NCI-H1105 (cell line): ENCODE measurements at places on chromosomes 7 and 10.
A peak's percentile ranks its signal among the peaks of the same experiment; 100 is the strongest.

DNA sequence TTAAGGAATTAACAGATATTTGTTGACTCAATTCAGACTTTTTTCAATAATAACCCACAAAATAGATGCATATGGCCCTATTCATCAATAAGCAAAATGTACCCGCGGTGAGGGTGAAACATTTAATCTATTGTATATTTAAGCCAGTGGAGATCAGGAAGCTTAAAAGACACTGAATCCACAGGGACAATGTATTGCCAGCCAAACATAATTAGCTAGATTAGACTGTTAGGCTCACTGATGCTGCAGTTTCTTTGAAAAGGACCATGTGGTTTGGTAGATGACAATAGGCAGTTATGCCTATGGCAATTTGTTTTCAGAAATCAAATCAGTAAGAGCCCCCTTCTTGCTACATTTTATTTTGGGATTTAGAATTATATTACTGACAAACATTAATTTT, 87.3 kb upstream of the PLXDC2 start:
- DNase-seq = no peak

GRCh38 chr7:484356-485101, 35.1 kb downstream of the PDGFA start:
- DNase-seq = no peak

DNA sequence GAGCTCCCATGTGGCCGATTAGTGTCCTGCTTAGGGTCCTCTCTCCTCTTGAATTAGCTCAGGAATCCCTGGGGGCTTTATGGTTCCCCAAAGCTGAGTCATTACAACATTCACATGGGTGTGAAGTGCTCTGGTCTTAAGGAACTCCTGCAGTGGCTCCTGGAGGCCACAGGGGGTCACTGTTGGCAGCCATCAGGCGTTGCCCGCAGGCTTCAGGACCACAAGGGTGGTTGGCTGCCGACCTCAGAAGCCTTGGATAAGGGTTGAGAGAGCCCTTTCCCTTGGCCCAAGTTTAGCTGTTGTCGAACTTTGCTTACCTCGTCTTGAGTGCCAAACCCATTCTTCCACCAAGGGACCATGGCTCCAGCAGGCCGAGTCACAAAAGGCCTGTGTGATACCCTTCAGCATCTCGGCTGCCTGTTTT, 61.7 kb downstream of the SH2D4B start:
- DNase-seq = no peak

GRCh38 chr7:3289996-3290395, 11.1 kb upstream of the SDK1 start:
- DNase-seq = no peak

GRCh38 chr10:29736366-29737073, 101.7 kb upstream of the SVIL start:
- DNase-seq = peak; percentile 12

GRCh38 chr7:117385363-117386109, 41.8 kb downstream of the ASZ1 start:
- DNase-seq = no peak

- DNase-seq = no peak
These were observed 123.3 kb downstream of the SLIT1 start for GRCh38 chr10:97062456-97062855.

DNA sequence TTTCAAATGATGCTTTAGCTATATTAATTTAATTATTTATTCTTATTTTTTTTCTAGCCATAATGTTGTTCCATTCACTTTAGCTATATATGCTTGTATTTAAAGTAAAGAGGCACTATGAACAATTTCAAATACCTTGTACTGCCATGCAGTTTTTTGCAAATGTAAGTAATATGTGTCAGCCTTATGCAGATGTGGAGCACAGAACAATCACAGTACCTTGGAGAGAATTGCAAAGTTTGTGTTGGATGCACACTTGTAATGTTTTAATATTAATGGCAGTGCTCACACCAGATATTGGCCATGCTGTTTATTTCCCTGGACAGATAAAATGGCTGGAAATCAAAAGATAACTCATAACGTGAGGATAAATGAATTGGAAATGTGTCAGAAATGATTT, 663.5 kb upstream of the SEMA3D start:
- DNase-seq = no peak

DNA sequence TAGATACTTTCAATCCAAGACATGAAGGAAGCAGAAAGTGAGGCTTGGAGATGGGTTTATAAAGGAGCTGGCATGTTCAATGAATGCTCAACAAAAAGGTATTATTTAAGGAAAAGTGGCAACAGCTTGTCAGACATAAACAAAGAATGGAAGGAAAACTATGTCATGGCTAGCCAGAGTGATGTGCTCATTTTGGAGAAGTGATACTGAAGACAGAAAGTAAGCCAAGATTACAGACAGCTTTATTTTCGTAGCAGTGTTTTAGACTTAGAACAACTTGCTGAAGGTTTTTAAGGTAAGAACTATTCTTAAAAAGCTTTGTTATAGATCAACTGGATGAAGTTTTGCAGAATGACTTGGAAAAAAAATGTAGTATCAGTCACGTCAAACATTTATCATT, 160.5 kb upstream of the FERD3L start:
- no peak for DNase-seq

DNA sequence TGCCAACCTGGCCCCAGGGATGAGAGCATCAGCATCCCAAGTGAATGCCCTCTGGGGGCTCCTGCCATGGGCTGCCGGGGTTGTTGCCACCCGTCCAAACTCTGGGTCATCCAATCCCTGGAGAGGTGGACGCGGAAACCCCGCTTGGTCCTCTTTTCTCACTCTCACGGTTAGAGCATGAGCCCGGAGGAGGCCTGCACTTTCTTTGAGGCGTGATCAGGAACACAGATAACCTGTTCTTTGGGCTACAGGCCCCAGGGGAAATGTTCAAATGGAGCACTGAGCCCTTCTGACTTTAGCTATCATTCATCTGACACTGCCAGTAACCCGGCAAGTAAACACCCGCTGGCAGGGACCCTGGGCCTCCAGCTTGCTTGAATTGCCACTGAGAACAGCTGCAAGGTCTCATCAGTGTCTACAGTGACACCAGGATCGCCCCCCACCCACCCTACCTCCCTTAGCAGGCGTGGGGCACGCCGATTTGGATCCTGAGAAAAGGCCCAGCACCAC, 29.4 kb upstream of the SLF2 start:
- DNase-seq = no peak

- DNase-seq = peak; percentile 73
These were observed at the start of gene FGFR2 for GRCh38 chr10:121598263-121599249. TSS of gene FGFR2 (minus strand) at chr10:121598444. CDS start at chr10:121593817, 4,627 bp downstream.

DNA sequence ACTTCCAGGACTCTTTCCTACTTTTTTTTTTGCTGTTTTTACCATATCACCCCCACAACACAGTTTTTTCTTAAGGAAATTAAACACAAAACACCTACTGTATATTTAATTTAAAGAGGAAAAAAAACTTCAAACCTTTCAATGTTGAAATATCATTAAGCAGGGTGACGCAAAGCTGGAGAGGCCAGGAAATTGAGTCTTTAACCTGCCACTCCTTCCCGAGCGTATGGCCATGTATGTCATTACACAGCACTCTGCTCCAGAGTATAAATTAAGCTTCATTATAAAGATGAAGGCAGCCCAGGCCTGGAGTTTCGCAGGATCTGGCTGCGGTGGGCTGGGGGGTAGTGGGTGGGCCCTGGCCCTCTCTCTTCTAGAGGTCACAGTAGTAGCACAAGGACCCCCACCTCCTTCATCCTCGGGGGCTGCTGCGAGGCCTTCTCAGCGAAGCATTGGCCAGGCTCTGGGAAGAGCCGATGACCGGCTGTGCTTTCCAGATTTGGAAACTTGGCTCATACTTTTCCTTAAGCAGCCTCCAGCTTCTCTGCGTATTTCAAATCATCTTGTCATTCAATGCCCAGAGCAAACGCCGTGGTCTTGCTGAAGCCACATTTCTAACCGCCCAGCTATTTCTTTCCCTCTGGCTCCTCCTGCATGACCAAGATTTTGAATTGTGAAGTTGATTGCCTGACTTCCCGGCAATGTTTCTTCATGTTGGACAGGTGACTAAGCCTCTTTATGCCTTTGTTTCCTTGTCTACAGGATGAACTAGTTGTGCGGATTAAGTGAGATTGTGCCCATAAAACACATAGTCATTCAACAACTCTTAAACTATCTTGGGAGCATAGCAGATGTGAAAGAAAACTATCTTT, 765.1 kb downstream of the SUGCT start:
- no peak for DNase-seq

- DNase-seq = no peak
These were observed 184.9 kb upstream of the WDR11 start for GRCh38 chr10:120666308-120666707.

DNA sequence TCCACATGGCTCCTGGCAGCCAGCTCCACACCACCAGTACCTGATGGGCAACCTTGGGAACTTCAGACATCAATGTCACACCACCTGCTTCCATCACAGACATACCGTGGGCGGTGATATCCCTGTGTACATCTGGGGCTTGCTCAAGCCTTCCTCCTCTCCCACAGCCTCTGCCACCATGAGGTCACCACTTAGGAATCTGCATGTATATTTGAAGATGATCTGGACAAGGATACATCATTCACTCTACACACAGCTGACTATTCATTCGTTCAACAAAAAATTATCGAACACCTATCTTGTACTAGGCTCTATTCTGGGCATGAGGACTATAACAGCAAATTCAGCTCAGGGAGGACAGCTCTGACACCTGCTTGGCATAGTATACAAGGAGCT, 6.8 kb downstream of the DLG5 start:
- DNase-seq = no peak

- no peak for DNase-seq
These were observed 129.2 kb upstream of the NRBF2 start for GRCh38 chr10:63003816-63004453.

DNA sequence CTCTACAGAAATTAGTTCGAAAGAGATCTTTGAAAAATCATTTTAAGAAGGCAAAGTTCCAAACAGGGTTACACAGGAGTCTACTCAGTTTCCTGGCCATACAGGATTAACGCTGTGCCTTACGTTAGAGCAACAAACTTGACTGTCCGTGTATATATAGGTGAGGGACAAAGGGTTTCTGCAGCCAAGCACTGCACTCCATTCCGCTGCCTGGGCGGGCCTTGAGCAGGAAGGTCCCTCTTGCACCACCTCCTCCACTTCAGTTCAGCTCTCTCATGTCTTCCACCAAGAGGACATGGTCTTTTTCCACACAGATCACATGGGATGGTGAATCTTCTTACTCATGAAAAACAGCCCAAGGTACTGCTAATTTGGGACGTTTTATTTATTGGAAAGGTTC, 43.2 kb downstream of the MCMBP start:
- DNase-seq = no peak

DNA sequence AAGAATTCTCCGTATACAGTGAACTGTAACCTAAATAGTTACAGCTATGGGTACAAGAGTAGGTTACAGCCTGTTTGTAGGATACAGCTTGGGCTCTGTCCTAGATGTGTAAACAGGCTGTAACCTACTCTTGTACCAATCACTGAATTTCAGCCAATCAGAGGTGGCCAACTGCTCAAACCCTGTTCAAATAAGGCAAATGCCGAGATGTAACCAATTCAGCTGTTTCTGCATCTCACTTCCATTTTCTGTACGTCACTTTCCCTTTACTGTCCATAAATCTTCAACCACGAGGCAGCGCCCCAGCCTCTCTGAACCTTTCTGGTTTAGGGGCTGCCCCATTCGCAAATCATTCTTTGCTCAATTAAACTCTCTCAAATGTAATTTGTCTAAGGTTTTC, 8.3 kb upstream of the MMP21 start:
- no peak for DNase-seq

DNA sequence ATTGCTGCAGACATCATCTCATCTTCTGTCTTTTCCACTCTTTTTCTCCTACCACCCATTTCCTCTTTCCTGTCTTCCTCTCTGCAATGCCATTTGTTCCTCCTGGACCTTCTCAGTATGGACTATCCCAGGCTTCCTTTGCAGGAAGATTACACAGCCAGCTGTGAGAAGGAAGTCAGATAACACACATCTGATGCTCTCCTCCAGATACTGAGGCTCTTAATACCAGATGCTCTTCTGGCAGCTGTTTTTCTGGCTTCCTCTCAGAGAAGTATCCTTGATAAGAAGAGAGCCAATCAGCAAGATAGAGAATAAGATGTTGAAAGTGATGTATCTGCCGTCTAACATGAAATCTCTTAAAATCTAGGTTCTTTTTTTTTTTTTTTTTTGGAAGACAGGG, 14.4 kb downstream of the KIAA1217 start:
- DNase-seq = no peak

DNA sequence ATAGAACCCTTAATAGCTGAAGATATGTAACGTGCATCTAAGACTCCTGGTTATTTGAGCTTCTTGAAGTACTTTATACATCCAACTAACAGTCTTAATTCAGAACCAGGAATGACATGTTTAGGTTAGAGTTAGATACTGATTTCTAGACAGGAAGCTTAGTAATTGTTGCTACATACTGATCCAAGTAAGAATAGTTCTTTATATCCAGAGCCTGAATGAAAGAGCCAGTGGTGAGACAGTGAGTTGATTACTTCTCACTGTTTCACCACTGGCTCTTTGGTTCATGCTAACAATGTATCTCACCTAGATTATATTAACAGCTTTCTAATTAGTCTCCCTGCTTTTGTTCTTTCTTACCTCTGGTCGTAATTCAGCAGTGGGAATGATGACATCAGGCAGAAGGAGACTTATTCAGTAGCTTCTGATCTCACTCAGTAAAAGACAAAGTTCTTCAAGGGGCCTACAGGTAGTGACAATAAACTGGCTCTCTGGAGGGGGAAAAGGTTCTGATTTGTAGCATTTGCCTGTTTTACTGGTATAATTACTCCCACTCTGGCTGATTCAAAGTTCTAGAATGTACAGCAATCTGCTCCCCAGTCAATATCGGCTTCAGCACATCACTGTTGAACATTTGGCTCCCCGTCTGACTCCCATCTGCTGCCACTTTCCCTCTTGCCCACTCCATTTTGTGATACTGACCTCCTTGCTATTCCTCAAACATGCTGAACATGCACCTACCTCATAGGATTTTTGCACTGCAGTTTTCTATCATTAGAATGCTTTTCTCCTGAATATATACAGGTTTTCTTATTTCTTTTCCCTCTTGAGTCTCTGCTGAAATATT, 29.1 kb downstream of the MCU start:
- DNase-seq = no peak
